ENCODE measurements at places on chromosomes 13 and 19.

DNA sequence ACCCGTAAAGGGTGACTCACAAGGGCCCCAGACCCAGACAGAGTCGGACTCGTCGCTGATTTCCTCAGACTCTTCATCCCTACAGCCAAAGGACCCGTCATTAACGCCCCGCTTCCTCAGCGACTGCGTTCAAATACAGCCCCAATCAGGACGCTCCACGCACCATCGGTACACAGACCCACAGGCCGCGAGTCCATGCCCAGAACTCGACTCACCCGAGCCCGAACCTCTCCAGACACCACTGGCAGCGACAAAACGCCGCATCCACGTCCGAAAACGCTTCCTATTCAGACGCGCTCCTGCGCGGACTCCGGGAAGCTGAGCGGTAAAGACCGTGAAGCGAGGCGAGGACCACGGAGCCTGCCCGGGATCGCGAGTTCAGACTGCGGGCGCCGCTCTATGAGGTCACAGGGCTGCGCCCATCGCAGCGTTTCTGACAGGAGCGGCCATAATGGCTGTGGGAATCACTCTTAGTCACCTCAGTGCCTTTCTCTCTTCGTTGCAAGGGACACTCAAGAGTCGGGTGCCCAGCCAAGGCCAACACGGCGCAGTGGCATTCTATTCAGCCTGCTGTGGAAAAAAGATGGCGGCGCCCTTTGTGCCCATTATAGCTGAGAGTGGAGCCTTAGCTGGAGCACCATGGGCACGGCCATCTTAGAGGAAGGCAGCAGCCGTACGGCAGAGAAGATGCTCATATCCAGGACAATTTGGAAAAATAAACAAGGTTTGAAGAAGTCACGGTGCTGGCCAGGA lies at the start of gene ZNF614:
TSS of gene ZNF614 (minus strand) at position 353 of the 753 bp plus-strand sequence. CDS start 2,634 bp downstream, outside the sequence.
- DNase-seq: peak; percentile 99

DNA sequence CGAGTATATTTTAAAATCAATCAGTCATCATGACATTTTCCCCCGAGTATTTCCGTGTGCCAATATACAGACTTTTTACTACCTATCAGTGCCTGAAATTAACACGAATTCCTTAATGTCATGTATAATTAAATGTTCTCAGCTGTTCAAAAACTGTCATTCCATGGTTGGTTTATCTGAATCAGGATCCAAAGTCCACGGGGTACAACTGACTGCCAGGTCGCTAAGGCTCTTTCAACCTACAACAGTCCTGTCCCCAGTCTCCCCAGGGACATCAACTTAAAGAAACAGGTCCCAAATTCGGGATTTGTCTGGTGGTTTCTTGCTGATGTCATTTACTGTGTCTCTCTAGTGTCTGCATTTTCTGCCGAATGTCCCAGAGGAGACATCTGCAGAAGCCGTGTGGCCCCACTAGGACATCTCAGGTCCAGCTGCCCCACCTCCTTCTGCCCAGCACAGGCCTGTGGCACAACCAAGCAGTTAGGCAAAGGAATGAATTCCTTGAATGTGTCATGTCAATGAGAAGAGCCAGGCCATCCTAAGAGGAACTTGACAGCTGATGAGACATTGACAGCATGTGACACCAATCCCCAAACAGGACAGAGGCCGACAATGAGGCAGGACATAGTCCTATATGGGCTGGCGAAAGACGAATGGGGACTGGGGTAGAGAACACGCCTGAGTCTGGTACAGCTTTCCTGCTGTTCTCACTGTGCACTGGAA lies 109.5 kb downstream of the STK24 start:
- no peak for DNase-seq

DNA sequence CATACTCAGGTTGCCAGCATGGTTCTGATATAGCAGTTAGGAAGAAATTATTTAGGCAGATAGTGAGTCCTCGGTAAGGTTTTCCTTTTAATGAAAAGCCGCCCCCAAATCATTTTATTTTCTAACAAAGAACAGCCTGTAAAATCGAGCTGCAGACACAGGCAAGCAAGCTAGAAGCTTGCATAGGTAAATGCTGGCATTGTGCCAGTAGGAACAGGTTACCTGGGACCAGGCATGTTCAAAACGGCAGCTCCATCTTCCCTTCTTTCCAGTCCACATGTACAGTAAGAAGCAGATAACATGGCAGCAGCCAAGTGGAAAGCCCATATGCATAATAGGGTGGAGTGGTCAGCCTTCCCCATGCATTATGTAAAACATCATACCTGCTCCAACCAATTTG lies 71.1 kb downstream of the UGGT2 start:
- DNase-seq: no peak

DNA sequence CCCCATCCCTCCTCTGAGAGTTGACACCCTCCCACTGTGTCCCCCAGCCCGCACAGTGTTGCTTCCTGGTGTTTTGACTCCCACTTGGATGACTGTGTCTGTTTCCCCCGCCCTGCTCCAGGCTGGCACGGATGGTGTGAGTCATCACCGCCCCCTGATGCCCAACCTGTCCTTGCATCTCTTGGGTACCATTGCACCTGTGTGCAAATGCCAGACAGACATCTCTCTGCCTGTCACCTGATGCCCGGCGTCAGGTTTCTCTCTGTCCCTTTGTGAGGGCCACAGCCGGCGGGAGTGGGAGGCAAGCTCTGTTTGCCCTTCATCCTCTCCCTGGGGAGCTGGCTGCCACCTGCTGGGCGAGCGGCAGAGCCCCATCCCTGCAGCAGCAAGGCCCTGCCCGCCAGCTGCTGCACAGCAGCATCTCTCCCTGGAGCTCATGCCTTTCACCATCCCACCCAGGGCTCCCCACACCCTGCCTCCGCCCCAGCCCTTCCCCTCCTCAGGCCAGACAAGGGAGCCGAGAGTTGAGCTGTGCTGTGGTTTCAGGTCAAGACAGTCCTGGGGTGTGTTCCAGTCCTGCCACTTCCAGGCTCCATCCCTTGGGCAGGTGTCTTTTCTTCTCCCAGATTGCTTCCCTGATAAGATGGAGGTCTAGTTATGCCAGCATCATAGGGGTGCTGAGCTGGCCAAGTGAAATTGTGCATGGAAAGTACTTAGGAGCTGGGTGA lies 29.7 kb downstream of the NKPD1 start:
- peak; percentile 73 for DNase-seq

GRCh38 chr19:30802424-30803013 lies 430.3 kb downstream of the ZNF536 start:
- no peak for DNase-seq

- no peak for DNase-seq
These were observed 547.3 kb upstream of the MIR17HG start for GRCh38 chr13:90800082-90800746.

DNA sequence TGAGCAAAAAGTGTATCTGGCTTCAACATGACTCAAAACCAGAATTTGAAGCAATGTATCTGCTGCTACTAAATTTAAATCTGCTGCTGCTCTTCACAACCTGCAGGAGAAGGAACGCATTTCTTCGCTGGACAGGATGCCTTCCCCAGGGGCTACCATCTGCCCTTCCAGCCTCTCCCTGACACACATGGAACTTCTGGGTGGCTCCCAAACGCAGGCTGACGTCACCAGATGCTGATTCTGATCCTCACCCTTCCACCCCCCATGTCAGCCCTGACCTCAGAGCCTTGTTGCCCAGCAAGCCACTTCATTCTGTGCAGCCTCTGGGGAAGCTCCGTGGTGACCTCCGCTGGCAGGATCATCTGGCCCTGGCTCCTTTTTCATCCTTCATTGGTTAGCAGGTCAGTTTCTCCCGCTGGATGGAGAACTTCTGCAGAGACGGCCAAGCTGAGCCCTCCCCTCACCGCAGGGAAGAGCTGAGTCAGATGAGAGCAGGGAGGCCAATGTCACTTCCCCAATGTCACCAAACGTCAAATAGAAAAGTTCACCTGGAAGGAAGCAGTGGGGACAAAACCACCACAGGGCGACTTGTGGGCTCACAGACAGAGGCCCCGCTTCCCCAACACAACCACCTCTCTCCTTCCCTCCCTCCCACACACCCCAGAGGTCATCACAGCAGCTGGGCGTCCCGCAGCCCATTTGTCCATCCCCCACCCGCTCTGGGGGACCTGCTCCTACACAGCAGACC lies 14.0 kb upstream of the RAB20 start:
- DNase-seq: no peak

DNA sequence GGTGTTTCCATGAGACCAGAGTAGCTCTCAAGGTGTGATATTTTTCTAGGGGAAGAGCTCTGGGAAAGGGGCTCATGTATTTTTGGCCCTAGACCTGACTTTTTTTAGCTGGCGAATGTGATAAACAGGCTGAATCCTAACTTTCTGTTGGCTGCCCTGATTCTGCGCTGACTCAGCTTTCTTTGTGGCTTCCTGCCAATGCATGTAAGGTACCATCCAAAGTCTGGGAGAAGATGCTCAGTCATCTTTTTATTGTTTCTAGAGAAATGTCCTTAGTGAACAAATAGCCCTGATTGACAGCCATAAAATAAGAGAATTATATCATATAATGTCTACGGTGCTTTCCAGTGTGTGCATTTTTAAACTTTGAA lies 113.6 kb upstream of the MBNL2 start:
- no peak for DNase-seq

- DNase-seq: no peak
These were observed 60.5 kb downstream of the PARP4 start for GRCh38 chr13:24452044-24452443.

GRCh38 chr19:6267552-6268381 lies 12.0 kb downstream of the MLLT1 start:
- no peak for DNase-seq

GRCh38 chr13:75647126-75647784 lies 11.1 kb downstream of the LMO7 start:
- no peak for DNase-seq

- no peak for DNase-seq
These were observed 13.4 kb upstream of the SLC44A2 start for GRCh38 chr19:10611907-10612306.

DNA sequence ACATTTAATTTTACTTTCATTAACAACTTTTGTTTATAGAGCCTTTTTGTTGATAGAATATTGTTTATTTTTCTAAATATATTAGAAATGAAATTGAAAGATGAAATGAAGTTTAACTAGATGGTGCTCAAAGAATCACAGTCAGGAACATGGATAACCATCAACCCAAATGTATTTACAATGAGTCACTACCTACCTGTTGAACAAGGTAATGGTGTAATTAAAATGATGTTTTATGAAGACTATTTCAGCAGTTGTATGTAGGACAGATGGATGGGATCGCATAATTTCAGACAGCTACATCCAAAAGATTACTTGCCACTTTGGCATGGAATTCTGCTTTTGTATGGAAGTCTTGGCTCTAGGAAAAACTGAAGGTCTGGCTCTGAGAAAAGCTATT lies 403.6 kb upstream of the SLC10A2 start:
- no peak for DNase-seq

DNA sequence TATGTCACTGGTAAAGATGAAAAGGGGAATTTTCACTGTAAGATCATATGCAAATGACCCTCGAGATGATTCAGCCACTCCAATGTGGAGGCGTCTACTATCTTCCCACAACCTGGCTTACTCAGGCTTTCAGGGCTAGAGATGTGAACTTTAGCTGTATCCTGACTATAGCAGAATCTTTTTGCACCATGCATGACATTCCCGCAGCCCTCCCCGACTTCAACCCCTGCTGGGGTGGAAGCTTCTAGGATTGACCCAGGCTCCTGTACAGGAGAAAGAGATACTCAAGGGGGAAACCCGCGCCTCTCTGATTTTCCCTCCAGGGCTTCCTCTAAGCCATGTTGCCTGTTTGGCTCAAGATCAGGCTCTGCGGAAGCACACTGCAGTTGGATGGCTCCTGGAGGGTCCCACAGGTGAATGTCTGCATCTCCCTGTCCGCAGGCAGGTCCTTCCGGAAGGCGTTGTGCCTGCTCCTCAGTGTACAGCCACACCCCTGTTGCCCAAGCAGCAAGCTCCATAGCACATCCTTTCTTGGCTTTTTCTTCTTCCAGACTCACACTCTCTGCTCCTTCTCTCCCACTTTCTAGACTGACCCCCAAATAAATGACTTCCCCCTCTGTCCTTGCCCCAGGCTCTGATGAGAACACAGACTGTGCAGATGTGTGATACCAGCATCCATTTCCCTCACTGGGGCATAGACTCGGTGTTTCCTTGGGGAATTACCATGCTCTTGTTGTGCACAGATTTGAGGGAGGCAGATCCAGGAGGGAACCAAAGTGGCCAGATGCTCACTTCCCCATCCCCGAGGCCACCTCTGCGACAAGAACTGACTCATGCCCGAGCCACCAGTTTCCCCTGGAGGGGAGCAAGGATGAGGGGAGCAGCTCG lies 29.1 kb upstream of the POP4 start:
- no peak for DNase-seq

- no peak for DNase-seq
These were observed 40.2 kb downstream of the CILP2 start for GRCh38 chr19:19578252-19578651.

- DNase-seq: no peak
These were observed 30.5 kb upstream of the TPTE2 start for GRCh38 chr13:19591864-19592263.

DNA sequence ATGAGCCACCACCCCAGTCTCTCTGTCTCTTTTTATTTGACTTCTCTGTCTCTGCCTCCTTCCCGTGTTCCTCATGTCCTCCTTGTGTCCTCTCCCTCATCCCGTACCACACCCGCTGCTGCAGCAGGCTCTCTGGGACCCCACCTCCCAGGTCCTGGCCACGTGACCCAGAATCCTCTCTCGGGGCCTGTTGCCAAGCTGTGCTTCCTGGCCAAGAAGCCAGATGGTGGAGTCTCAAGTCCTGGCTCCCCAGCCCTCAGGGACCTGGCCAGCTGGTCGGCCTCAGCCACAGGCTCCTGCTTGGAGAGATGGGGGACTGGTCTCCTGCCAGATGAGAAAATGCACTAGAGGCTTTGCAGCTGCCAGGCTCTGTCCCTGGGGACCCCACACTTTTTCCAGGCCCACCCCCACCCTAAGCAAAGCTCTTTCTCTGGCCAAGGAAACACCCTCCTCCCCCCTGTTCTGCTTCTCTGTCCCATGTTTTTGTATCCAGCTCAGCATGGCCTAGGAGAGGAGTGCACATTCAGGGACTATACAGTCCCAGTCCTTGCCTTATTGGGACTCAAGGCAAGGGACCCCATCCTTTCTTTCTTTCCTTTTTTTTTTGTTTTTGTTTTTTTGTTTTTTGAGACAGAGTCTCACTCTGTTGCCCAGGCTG lies 34.3 kb upstream of the SHKBP1 start:
- DNase-seq: peak; percentile 69

DNA sequence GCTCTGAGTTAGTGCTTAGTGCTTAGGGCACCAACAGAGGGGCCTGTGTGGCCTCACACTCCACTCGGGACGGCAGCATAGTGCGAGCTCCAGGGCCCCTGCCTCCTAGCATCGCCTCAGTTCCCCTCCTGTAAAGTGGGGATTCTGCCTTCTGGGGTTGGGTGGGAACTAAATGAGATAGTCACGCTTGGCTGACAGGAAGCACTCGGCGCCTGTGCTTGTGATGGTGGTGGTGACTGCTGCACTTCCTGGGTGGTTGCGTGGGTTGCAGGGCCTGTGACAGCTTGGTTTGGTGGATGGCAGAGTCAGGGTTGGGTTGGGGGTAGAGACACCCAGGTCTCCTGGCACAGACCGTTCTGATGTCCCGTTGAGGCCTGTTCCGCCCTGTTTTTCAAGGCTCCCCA lies 7.7 kb downstream of the PLEKHF1 start:
- DNase-seq: no peak

All from DMS79 treated with DMSO at 0.1 percent for 48 hours (cell line).